ENCODE measurements at places on chromosomes 6 and 20. TPM values are rescaled to one million over a fixed set of nuclear protein-coding genes. Genes with fewer than 3 reads are reported as not detected.

Gene GPX5
- not detected for polyA plus RNA-seq

Gene GSTA2
- not detected for polyA plus RNA-seq

Gene DLK2
- 1.9 TPM for polyA plus RNA-seq

Gene NELFE
- polyA plus RNA-seq, result 200 TPM

Gene FOXF2
- polyA plus RNA-seq, result 2.6 TPM

Gene CLPSL2
- polyA plus RNA-seq, result 2.3 TPM

Gene DOP1A
- 7.1 TPM for polyA plus RNA-seq

Gene FRS3
- 16.7 TPM for polyA plus RNA-seq

Gene HFE
- 1.6 TPM for polyA plus RNA-seq

Gene SLC22A7
- not detected for polyA plus RNA-seq

Gene PLA2G7
- polyA plus RNA-seq, result 0.61 TPM

Gene CDKAL1
- polyA plus RNA-seq, result 21.7 TPM

Gene MLN
- polyA plus RNA-seq, result not detected

Gene ADAM33
- polyA plus RNA-seq, result 0.42 TPM

Gene LAMA5
- 17.5 TPM for polyA plus RNA-seq

Gene FAM83C
- not detected for polyA plus RNA-seq

Gene MTHFD1L
- 17.4 TPM for polyA plus RNA-seq

Measured in brain (organoid and tissue), 16 donors.